ENCODE measurements at places on chromosomes 13 and 19.

- no peak for DNase-seq
These were observed 132.8 kb downstream of the RGCC start for GRCh38 chr13:41590122-41590521.

- no peak for DNase-seq
These were observed at the start of gene MAST1 for GRCh38 chr19:12838182-12838885. TSS of gene MAST1 (plus strand) at chr19:12838515. CDS start at chr19:12838573, 58 bp downstream.

- no peak for DNase-seq
These were observed 24.7 kb downstream of the ZNRF4 start for GRCh38 chr19:5479958-5480357.

GRCh38 chr19:47231215-47232054 is 436 bp upstream of the BBC3 start:
- DNase-seq = no peak

GRCh38 chr13:75494491-75494890 is 12.5 kb upstream of the TBC1D4 start:
- DNase-seq = no peak

GRCh38 chr13:60162096-60162495 is 1.6 kb downstream of the DIAPH3 start:
- no peak for DNase-seq

DNA sequence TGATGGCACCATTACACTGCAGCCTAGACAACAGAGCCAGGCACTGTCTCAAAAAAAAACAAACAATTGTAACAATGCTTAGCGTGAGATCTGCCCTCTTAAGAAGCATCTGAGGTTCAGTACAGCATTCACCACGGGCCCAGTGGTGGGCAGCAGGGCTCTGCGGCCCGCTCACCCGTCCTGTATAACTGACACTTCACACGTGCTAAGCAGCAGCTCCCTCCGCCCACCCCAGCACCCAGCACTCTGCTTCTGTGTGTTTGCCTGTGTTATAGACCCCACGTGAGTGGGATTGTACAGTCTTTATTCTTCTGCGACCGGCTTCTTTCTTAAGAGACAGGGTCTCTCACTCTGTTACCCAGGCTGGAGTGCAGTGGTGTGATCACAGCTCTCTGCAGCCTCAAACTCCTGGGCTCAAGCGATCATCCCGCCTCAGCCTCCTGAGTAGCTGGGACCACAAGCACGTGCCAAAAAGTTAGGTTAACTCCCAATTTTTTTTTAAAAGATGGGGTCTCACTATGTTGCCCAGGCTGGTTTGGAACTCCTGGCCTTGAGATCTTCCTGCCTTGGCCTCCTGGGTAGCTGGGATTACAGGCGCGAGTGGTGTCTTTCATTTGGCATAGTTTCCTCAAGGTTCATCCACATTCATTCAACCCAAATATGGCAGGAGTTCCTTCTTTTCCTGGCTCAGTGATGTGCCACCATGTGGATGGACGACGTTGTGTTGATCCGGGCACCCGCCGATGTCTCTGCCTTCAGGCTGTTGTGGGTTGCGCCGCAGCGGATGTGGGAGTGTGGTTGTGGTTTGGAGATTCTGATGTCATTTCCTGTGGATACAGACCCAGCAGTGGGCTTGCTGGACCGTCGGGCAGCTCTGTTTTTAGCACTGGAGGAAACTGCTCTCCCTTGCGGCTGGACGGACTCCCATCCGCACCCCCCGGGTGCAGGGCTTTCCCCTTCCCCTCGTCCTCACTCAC is 170.0 kb downstream of the KDM4B start:
- no peak for DNase-seq

DNA sequence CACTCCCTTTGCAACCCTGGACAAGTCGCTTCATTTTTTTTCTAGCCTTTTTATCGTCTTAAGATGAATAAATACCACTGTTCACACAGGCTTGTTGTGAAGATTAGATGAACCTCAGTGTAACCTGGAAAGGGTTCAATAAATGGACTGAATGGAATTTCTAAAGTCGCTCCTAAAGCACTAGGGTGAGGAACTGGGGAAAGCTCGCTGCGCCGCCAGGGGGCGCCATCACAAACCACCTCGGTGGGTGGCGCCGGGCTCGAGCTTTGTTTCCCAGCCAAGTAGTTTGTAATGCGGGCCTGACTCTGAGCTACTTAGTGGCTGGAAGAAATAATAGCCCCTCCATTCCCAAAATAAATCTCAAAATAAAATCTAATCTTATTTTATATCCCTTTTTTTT is 2.2 kb upstream of the CEACAM6 start:
- peak; percentile 33 for DNase-seq

All from iPS DF 6.9 (cell line).